ENCODE measurements at places on chromosomes 7 and 10.

DNA sequence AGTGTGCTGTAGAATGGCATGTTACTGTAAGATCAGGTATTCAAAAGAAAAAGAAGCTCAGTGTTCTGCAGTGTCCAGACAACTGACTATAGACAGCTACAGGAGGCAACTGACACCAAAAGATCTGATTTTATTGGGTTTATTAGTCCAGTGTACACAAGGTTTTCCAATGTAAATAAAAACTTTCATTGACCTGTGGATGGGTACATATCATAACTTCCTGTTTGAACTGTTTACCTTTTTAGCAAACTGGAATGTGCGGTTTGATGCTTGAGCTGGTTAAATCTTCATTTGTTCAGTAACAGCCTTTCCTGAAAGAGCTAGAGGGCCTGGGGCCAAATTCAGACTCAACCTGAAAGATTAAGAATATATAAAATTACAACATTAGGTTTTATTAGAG is 172.6 kb upstream of the SP8 start:
- no peak for DNase-seq

DNA sequence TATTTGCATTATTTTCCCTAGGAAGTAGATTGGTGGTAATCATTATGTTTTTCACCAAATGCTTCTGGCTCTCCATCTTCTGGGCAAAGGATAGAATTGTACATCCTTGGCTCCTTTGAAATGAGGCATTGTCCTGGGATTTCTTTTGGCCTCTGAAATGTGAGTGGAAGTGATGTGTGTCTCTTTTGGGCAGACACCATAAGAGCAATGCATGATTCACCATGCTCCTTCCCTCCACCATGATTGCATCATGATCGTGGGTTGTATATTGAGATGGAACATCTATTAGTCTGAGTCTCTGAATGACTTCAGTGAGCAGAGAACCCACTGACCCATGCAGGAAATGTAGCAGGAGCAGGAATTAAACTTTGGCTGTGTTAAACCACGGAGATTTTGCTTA is 49.2 kb downstream of the ADRA2A start:
- no peak for DNase-seq

DNA sequence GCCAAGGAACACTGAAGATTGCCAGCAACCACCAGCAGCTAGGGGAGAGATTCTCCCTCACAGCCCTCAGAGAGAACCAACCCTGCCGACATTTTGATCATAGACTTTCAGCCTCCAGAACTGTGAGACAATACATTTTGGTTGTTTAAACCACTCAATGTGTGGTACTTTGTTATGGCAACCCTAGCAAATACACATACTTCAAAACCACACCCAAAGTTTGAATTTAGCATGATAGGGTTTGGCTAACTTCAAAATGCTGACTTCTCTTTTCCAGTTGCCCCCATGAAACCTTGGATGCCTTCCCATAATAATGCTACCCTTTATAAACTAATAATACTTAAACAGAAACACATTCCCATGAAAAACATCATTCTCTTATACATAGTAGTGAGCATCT is 149.8 kb downstream of the DGKI start:
- DNase-seq = no peak

DNA sequence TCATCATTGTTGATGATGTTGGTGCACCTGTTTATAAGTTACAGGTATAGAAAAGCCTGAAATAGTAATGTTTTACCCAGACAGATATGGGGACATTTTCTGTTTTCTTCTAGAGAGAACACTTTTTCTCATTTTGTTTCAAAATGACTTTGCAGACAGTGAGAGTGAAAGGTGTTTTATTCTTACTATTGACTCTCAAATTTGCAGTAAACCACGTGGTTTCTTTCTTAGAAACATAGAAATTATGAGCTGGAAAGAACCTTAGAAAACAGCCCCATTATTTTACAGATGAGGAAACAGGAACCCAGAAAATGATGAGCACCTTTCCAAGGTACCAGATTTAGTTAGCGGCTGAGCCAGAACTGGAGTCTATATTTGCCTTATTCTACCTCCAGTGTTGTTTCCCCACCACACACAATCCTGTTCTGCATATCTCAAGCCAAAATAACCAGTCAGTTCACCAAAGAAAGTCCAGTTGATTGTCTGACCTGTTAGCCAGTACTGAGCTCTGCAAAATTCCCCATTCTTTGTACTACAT is 138.9 kb upstream of the AHR start:
- DNase-seq = no peak

DNA sequence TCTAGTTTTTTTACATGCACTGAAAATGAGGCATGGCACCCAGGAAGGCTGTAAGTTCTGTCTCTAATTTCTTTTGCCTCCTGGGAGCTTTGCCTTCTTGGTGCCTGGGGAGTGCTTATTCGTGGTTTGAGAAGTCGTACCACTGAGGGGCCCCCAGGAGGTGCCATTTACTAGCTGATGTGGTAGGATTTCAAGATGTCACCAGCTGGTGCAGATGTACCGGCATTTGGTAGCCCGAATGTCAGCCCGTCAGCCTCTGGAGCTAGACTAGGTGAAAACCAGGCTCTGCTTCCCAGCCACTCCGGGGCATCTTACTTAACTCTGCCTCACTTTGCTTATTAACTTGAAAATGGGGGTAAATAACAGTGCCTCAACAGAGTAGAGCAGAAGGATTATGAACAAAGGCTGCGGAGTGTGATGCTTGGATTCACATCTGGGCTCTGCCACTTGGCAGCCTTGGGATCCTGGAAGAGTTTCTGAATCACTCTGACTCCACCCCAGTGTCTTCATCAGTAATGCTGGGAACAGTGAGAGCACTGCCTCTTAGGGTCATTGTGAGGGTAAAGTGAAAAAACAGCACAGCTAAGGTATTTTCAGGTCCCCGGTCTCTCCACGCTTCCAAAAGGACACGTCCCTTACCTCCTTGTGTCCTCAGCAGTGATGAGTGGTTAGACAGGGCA is 31.4 kb upstream of the BTBD16 start:
- no peak for DNase-seq

Data from CD4-positive, alpha-beta T cell treated with Interleukin-15 for 1 hour (primary cell).